ENCODE measurements at places on chromosomes 11 and 22. TPM values are rescaled to one million over a fixed set of nuclear protein-coding genes. Genes with fewer than 3 reads are reported as not detected.

Gene GAL
- total RNA-seq: not detected

Gene C11orf87
- total RNA-seq: not detected

Gene KCNJ11
- total RNA-seq: not detected

Gene ARHGAP8
- total RNA-seq: 0.41 TPM

Gene EWSR1
- 176 TPM for total RNA-seq

Gene SEPTIN5
- total RNA-seq: 18.4 TPM

Gene NCAM1
- 23.6 TPM for total RNA-seq

Measured in fibroblast of the aortic adventitia (primary cell).